ENCODE measurements at places on chromosomes 3 and 15.

DNA sequence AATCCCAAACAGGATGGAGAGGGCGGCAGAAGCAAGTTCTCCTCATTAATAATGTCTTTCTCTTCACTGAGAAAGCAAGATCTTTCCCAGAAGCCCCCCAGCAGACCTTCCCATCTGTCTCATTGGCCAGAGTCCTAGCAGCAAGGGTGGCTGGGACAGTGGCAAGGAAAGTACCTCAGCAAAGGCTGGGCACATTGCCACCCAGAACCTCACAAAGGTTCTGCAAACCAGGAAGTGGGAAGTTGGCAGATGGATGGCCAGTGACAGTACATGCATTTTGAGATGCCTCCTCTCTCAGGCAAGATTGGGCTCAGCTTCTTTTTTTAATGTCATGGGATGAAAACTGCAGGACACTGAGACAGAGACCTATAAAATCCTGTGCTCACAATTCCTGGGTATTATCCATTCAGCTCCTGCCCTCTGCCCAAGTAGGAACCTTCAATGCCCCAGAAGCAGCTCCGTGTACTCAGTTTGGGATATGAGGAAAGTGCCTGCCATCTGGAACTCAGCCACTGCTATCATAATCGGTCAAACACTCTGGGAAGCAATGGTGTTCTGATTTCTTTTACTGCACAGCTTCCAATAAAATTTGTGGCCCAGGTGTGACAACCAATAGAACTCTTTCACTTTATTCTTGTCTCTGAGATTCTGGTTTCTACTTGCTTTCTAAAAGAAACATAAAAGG lies 25.5 kb downstream of the DPH3 start:
- no peak for DNase-seq

DNA sequence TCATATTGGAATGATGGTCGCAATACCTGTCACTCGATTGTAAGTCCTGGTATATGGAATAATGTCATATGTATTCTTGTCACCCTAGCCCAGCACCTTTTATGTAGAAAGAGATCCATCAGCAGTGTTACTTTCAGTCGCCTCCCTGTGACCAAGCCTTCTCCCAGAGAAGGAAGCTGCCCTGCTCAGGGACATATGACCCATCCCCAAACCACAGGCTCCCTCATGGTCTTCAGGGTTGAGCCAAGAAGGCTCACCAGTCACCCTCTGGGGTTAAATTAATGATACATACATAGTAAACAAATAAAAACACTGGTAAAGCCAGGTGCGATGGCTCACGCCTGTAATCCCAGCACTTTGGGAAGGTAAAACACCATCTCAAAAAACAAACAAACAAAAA lies 4.6 kb upstream of the MFGE8 start:
- no peak for DNase-seq

GRCh38 chr3:29335943-29336342 lies 55.1 kb downstream of the RBMS3 start:
- DNase-seq: no peak

DNA sequence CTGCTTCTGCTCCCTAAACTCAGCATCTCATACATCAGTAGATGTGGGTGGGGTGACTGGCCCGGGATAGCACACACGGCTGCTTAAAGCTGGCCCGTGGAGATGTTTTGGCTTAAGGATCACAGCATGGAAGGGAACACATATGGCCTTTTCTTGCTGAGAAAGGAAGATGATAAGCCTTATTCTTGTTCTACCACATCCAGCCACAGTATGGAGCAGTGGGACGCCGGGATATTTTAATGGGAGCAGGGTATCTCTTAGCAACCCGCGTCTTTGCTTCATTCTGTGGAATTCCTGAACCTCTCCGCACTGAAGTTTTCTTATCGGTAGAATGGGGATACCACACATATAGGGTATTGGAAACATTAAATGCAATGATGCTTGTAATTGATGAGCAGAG lies 94.1 kb upstream of the PROK2 start:
- DNase-seq: no peak

DNA sequence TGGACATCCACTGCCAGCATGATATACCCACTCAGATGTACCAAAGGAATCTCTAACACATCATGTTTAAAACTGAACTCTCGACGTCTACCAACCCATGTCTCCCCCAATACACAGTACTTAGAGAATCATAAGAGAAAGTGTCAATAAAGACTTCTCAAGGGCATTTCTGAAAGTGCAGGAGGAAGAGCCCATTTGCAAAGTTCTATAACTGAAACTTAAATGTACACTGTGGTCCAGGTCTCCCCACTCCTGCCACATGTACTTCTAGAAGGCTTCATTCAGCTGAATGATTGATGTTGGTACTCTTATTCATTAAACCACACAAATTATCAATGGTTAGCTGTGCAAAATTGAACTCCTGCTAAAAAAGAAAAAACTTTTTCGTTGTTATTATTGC lies 31.8 kb downstream of the HERC1 start:
- DNase-seq: no peak

DNA sequence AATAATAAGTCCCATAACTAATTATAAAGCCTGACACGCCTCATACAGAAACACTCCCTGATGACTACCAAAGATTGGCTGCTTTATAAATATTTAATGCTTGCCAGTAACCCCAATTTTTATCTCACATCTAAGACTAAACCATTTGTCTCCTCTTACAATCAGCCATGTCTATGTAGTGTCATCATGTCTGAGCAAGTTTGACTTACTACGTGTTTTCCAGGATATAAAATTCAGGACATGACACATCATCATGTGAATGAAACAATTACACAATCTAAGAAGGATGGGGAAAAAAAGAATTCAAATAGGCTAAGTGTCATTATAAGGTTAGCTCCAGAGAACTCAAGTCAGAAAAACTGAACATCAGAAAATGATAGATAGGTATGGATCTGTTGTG lies 208.7 kb downstream of the MECOM start:
- no peak for DNase-seq

GRCh38 chr3:49787182-49787464 lies 781 bp upstream of the IP6K1 start:
- DNase-seq: no peak

DNA sequence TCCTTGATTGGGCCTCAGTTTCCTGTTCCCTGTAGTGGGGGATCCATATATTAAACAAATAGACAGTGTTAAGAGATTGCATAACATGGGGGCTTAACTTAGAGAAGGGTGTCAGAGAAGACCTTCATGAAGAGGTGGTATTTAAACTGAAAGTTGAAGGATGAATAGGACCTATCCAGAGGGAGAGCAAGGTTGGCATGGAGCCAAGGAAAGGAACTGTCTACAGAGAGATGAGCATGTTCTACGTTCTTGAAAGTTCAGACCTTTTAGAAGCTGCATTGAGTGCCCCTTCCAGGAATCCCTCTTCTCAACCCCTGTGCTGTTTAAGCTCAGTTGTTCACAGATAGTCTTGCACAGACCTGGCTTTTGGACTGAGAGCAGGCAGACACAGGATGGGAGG lies 2.4 kb downstream of the HTD2 start:
- DNase-seq: no peak

- no peak for DNase-seq
These were observed 41.6 kb downstream of the WNT5A start for GRCh38 chr3:55445551-55445950.

GRCh38 chr3:72257738-72258137 lies 472.8 kb upstream of the PROK2 start:
- no peak for DNase-seq

- DNase-seq: no peak
These were observed 32.6 kb downstream of the PLS1 start for GRCh38 chr3:142628801-142629200.

DNA sequence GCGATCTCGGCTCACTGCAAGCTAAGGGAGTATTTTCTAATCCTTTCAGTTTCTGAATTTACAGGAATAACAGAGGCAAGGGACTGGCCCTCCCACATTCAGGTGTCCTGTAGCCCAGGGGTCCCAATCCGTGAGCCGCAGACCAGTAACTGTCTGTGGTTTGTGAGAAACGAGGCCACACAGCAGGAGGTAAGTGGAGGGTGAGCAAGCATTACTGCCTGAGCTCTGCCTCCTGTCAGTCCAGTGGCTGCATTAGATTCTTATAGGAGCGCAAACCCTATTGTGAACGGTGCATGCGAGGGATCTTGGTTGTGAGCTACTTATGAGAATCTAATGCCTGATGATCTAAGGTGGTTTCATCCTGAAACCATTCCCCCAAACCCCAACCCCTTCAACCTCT lies 5.0 kb upstream of the IL17RC start:
- DNase-seq: no peak

GRCh38 chr3:142794508-142794907 lies 70.7 kb downstream of the TRPC1 start:
- no peak for DNase-seq

- DNase-seq: no peak
These were observed 1.4 kb upstream of the SACM1L start for GRCh38 chr3:45687828-45688193.

DNA sequence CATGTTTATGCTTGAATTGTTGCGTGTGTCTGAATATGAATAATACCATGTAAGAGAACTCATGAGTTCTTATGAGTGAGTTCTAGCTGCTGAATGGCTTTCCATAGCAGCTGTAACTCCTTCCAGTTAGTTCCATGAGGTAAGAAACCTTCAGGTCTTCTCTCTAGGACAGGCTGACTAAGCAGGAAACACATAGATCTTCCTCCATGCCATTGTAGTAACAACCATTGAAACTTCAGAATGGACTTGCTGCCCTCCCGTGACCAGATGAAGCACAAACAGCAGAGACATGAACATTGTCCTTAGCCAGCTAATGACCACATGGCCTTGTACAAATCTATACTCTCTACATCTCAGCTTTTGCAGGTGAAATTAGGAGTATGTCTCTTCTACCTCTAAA lies 200.0 kb downstream of the ZNF385D start:
- no peak for DNase-seq

DNA sequence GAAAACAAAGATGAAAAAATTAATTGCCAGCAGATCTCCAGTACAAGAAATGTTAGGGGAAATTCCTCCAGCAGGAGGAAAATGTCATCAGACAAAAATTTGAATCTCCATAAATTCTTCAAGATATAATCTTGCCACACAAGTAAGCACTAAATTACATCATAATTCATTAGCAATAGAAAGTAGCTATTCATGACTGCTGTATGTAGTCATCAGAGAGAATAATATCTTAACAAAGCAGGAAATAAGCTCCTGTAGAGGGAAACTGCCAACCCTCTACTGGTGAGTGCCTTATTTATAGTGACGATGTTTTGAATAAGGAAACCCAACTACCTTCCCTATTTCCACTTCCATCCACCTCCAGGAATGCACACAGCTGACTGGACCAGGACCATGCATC lies 15.8 kb upstream of the SLC27A2 start:
- no peak for DNase-seq

- DNase-seq: no peak
These were observed 248.0 kb upstream of the THBS1 start for GRCh38 chr15:39332846-39333245.

DNA sequence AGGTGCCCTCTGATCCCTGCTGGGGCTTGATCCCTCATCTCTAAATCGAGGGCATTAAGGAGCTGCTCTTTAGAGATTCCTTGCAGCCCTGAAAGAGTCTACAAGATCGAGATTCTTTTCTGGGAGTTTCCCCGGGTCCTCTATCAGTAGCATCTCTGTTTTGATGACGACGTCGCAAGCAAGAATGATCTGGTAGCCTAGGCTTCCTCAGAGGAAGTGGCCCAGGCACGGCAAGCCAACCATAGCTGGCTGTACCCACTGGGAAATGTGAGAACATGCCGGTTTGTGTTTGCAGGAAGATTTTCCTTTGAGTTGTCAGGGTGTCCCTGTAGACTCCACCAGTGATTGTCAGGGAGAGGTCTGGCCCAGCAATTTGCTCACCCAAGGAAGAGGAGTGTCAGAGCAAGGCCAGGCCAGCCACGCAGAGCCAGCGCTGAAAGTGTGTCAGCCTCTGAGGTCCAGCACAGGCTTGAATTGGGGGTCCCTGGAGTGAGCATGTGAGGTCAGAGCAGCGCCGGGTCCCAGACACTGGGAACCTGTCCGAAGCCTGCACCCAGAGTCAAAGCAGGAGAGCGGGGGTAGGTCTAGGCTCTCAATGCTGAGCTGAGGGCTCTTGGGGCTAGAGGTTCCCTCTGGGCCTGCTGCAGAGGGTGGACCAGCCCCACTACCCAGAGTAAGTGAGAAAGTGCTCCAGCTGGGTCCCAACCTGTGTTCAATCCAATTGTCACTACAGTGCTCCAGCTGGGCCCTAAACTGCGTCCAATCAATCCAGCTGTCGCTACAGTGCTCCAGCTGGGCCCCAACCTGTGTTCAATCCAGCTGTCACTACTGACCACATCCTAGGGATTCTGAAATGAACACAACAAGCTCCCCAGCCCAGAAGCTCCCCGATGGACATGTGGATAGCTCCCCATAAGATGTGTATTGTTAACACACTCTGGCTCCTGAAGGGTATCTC lies 95.7 kb downstream of the CHDH start:
- DNase-seq: no peak

DNA sequence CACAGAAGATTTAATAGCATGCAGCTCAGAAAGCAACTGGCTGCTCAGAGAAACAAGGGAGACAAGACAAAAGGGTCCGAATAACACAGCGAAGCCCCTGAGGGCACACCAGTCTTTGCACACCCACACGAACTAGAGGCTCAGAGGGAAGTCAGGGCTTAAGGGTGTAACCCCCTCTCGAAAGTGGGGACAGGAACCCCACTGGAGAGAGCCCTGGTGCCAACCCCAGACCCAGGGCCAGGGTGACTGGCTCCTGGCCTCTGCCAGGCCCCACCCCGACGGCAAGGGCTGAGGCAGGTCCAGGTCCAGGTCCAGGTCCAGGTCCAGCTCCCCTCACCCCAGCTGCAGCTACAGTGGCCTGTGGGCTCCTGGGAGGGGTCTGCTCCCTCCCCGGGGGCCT lies 10.5 kb upstream of the PRR23E start:
- DNase-seq: no peak

DNA sequence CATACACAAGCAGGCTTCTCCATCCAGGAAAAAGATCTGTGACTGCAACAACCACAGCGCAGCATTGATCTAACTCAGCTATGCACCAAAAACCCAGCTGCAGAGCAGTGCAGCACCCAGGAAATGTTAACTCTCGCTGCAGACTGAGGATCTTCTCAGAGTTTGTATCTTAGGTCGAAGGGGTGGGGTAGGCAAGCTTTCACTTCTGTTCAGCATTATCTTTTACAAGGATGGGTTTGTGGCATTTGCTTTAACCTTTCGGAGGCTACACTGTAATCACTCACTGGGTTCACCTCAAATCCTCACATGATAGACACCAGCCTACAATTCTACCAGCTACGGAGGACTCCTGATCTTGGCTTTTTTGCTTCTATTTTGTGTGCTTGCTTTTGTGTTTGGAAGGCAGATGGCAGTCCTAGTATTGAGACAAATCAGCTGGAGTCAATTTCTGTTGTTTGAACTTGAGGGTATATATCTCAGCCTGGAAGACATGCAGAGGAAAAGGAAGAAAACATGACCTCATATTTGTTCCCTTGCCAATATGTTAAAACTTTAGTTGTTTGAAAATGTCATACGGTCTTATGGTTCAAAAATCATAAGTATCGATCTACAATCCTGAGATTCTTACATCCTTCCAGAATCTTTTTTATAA lies 25.2 kb downstream of the LRRK1 start:
- DNase-seq: no peak

DNA sequence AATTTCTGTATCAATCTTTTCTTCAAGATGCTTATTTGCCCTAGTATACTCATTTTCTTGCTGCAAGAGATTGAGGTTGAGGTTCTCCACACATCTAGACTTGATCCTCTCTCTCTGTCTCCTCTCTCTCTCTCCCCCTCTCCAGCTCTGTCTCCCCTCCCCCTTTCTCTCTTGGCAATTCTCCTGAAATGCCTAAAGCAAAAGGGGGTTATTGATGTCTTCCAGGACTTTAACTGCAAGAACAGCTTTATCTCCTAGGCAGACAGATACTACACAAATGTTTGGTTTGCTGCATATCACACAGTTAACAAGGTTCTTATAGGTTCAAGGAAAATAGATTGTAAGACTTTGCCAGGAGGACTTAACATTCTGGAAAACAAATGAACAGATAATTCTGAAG lies 52.1 kb downstream of the TMEM212 start:
- DNase-seq: no peak
